ENCODE measurements at places on chromosomes 3 and 15.

DNA sequence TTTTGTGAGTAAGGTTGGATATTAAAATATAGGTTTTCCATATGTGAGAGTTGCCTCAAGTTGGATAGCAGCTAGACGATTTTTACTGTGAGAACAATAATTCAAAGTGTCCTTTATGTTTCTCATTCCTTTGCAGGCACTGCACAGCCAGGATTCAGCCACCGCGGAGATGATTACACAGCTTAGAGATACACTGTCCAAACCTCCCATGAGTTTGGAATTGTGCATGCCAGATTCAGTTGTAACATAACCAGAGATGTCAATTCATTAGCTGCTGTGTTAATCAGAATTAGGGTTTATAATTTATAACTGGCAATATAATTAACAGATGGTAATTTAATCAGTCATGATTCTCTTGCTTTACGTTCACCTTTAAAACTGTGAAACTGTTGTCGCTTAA, 132.3 kb downstream of the GABRB3 start:
- no peak for DNase-seq

GRCh38 chr3:57078344-57078634, 17.8 kb downstream of the SPATA12 start:
- DNase-seq = peak; percentile 59

DNA sequence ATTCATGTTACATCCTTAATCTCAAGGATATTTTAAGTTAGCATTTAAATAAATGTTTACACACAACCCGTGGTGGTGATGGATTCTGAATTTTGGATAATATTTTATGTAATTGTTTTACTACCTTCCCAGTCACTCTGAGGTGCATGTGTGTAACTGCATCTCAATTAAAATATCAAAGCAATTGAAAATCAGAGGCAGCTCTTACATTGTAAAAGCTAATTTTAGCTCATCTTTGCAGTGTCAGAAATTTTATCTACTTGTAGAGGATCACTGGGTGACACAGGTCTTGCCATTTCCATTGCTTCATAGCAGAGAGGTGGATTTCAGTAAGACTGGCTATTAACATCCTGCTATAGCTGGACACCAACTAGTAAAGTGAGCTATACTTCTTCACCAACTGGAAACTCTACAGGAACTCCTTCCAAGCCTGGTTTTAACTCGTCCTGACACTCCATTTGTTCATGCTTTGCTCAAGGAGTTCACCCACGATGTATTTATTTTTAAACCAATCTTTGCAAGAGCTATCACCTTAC, 19.6 kb upstream of the MITF start:
- no peak for DNase-seq

DNA sequence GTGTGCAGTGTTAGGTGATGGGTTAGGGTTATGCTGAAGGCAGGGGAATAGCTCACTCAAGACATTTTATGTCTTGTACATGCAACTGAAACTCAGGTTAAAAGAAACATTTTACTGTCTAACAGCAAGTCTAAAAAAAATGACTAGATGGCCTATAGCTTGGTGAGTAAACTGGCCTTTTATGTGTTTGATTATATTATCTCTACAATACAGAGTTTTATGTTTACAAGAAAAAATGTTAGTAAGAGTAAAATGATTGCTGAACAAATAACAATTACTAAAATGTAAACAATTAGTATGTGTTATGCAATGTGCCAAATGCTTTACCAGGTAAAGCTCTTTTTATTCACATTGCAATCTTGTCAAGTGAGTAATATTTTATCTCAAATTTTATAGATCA, 1039.6 kb downstream of the ROBO2 start:
- no peak for DNase-seq

DNA sequence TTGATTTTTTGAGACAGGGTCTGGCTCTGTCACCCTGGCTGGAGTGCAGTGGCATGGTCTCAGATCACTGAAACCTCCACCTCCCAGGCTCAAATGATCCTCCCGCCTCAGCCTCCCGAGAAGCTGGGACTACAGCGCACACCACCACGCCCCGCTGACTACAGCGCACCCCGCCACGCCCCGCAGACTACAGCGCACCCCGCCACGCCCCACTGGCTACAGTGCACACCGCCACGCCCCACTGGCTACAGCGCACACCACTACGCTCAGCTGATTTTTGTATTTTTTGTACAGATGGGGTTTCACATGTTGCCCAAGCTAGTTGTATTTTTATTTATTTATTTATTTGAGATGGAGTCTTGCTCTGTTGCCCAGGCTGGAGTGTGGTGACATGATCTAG, 35.6 kb downstream of the SLC51A start:
- DNase-seq = peak; percentile 18

DNA sequence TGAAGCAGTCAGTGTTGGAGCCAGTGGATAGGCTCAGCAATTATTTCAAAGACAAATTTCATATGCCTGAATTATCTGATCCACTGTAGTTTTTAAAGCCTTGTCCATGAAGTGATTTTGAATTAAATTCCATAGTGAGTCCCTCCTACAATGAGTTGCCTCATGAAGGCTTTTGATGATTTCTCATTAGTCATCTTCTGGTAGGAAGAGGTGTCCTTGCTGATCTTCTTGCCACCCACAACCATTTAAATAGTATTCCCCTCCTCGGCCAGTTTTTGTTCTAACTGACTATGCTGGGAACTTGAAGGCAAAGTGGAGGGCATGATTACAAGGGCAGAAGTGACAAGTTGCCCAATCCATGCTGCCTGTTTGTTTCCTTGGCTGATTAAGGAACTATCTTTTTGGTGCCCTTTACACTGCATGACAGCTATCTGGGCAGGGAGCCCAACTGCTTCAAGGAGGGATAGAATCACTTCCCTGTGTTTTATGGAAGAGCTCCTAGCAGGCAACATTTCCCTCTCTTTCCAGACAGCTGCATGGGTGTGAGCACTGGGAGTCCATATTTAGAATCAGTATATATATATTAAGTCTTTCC, 617.5 kb downstream of the ZPLD1 start:
- DNase-seq = no peak

DNA sequence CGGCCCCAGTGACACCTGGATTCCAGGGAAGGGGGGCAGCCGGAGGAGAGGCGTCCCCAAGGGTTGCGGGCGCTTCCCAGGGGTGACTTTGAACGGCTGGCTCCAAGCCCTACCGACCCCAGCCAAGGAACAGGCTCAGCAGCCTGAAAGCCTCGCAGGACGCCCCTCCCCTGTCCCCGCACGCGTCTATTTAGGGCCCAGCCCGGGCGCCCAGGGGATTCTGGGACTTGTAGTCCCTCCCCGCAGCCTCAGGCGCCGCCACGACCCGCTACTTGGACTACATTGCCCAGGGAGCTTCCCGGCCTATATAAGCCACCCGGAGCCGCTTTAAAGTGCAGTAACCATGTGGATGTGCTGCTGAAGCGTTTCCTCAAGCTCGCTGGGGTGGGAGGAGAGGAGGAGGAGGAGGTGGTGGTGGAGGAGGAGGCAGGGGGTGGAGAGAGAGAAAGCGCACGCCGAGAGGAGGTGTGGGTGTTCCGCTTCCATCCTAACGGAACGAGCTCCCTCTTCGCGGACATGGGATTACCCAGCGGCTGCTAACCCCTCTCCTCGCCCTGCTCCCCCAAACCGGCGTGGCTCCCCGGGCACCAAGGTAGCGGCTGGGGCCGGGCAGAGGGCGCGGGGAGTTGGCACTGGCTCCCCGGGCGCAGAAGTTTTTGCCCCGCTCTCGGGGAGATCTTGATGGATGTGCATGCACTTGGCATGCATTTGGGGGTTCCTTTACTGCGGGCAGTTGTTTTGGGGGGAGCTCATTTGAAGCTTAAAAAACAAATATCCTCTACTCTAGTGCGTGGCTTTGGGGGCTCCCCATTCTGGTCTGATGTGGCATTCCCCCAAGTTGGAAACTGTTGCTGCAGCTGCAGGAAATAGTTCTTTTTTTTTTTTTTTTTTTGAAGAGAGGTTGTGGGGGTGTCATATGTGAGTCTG, at the start of gene ITPR1:
Gene ITPR1, plus strand, starts transcription at position 335 of the 927 bp plus-strand sequence. CDS start 23,144 bp downstream, outside the sequence.
- peak; percentile 95 for DNase-seq

GRCh38 chr15:85171736-85172135, 190.1 kb downstream of the PDE8A start:
- DNase-seq = no peak

- no peak for DNase-seq
Observed at GRCh38 chr3:30847592-30847991, 46.9 kb downstream of the GADL1 start.

DNA sequence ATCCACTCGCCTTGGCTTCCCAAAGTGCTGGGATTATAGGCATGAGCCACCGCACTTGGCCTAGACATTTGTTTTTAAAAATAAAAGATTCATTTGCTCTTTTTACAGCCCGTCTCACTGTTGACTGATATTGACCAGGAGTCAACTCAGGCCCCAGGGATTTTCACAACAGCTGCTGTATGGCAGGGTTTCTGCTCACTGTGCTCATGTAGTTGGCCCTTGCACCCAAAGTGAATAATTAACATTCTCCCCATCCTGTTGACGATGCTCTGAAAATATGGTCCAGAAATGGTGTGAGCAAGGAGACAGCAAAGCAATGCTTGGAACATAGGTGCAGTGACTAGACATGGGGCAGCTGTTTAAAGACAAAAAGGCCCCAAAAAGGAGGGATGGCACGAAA, 2.9 kb upstream of the CCR5 start:
- DNase-seq = no peak

- DNase-seq = no peak
Observed at GRCh38 chr15:98878862-98879261, 128.7 kb downstream of the PGPEP1L start.

DNA sequence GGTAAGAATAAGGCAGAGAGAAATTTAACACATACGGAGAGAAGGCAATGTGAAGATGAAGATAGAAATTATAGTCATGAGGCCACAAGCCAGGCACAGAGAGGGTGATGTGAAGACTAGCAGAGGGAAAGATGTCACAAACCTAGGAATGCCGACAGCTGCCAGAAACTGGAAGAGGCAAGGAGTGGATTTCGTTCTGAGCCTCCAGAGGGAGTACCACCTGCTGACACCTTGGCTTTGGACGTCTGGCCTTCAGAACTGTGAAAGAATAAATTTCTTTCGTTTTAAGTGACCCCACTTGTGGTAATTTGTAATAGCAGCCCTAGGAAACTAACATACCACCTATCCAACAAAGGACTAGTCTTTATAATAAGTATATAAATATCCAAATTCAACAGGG, 5.0 kb upstream of the SGO1 start:
- DNase-seq = no peak

DNA sequence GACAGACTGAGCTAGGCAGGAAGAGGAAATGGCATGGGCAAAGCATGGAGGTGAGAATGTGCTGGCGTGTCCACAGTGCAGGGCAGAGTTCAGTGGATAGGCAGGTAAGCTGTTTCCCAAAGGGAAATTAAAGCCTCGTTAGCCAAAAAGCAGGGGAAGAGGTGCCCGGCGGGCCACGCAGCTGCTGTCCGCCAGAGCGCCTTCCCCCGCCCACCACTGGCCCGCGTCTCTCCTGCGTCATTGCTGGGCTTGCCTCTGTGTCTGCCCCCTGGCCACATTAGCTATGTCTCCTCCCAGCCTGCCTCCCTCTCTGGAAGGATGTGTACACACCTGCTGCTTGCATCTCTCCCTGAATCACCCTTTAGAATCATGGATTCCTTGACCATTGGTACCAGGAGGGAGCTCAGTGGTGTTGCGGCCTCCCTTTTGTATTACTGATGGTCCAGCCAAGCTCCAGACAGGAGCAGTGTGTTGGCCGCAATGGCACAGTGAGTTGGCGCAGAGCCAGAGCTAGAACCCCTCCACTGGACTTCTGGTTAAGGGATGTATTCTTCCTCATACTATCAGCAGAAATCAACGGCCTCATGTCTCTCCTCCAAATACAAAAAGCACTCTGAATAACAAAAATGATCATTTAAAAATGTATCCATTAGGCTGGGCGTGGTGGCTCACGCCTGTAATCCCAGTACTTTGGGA, 26.6 kb downstream of the SLC28A1 start:
- DNase-seq = no peak

GRCh38 chr3:142958707-142959106, 4.8 kb downstream of the PAQR9 start:
- DNase-seq = no peak

DNA sequence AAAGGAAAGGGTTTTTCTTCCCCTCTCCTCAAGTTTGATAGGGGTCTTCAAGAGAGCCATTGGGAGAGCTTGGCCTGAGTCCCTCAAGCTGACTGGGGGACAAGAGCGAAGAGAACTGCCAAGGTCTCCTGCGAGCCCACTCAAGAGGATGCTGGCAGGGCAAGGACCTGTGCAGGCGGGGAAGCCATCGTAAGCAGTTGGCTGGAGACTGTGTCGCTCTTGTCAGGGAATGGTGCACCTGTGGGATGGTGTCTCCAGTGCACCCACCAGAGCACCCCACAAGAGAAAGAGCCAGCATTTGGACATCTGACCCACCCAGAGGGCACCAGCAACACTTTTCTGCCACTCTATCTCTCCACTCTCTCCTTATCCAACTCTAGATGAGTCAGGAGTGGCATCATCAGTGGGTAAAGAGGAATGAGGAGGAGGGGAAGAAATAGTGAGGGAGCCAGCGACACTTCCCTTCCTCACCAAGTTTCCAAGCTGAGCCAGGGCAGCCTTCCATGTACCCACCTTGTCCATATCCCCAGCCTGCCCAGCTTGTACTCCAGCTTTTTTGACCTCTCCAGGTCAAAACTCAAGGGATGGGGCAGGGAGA, 13.6 kb upstream of the XIRP1 start:
- no peak for DNase-seq

DNA sequence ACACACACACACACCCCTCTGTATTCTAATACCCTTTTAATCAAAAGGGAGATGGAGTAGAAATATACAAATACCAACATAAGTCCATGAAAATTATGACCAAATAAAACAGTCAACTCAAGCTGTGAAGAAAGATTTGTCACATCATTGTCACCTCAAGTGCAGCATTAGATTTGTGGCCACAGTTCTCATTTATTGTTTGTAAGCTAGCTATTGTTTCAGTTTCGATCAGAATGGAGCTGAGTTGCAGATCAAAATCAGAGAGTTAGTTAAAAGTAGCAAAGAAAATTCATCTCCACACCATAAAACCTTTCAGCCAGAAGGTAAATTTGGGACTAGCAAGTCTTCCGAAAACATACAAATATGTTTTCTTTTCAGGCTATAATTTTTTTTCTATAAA, 267.7 kb upstream of the LMCD1 start:
- DNase-seq = no peak

DNA sequence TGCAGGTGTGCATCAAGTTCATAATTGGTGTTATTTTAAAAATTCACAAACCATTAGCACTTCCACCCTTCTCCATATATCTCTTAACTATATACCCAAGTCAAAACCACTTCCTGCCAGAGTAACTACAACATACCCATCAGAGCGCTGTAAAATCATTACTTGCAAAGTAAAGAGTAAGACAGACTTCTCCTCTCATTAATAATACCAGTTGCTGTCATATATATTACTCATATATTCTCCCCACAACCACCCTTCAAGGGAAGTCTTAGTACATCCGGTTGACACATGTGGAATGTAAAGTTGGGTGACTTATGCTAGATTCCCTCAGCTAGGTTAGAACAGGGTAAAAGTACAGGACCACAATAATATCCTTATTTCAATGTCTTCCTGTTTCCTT, 5.6 kb downstream of the TERC start:
- DNase-seq = no peak

GRCh38 chr3:105436687-105437086, 70.0 kb downstream of the ALCAM start:
- no peak for DNase-seq

GRCh38 chr3:27673701-27674100, 48.4 kb downstream of the EOMES start:
- no peak for DNase-seq

- DNase-seq = no peak
Observed at GRCh38 chr3:45205126-45205525, 21.0 kb downstream of the TMEM158 start.

- DNase-seq = no peak
Observed at GRCh38 chr15:57228395-57228794, 147.9 kb upstream of the CGNL1 start.

- peak; percentile 21 for DNase-seq
Observed at GRCh38 chr3:156449710-156450574, 105.0 kb downstream of the SSR3 start.
